A673 (cell line): ENCODE measurements at places on chromosomes 16 and 17. TPM values are rescaled to one million over a fixed set of nuclear protein-coding genes. Genes with fewer than 3 reads are reported as not detected.

Gene KRTAP2-3
- not detected in 2 replicates for total RNA-seq

Gene PRR15L
- not detected in 2 replicates for total RNA-seq

DNA sequence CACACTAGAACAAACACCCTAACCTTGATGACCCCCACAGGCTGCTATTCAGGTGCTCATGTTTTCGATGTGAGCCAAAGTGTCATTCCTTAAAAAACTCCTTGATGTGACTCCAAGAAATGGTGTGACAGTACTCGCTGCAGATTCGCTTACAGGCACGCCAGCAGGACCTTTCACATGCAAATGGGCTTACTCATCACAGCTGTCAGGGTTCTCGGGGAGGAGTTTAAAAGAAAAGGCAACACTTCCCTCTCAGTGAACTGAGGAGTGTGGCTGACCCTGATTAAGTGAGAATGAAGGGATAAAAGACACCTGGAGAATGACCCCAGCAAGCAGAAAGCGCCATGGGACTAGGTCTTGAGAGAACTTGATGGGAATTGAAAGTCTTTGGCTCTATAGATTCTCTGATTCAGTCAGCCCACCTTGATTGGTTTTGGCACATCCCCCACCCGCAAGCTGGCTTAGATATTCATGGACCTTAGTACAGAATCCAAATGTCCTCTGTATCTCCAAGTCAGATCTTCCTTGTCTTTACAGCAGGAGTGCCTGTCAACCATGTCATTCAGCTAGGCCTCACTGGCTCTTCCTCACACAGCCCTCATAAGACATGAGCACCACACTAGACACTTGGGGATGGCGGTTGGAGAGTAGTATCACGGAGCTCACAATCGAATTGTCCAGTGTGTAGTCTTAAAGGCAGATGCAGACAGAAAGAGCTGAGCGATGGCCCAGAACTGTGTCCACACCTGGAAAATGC lies 82.6 kb downstream of the HIC1 start:
- peak; percentile 88 for DNase-seq

- no peak for DNase-seq
Observed at GRCh38 chr17:78408476-78409050, 30.1 kb downstream of the PGS1 start.
